Activated CD4-positive, alpha-beta T cell treated with anti-CD3 and anti-CD28 coated beads, Interleukin-2, Interleukin-6, amounts not matched to agents 100 ng/mL and 50 ng/mL, durations not matched to agents 16 hours and 8 hours (primary cell): ENCODE measurements at places on chromosomes 6 and 20.

- DNase-seq: no peak
Measured at GRCh38 chr6:167020206-167020605, 21.0 kb downstream of the CEP43 start.

- DNase-seq: no peak
Measured at GRCh38 chr6:131819572-131820124, 11.8 kb downstream of the ENPP1 start.

DNA sequence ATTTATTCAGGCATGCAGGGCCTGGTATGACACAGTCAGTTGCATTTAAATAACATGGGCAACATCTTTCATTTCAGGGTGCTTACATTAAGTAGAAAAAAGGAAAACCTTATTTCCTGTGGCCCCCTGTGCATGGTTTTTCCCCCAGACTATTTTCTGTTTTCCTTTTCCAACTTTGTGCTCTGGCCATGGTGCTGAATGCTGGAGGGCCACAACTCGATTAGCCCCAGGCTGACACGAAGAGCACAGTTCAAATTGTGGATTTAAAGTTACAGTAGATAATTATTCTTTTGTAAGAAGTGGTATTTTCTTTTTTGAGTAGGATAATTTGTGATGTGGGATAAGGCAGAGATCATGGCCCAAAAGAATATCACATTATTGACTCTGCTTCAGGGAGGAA lies 332.0 kb downstream of the HAO1 start:
- DNase-seq: no peak

DNA sequence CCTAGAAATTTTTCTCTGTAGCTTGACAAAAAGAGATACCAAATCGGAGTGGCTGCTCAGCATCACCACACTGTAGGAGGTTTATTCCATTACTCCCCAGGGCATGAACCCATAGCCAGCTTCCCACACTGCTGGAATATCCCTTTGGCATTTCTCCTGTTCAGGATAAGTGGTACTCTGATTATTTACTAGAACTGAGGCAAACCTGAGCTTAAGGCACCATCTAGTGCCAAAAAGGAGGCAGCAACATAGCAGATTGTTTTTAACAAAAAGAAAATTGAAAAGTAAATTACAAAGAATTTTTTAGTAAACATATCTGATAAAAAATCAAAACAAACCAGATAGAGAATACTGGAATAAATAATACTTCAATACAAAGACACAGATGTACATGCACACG lies 181.7 kb downstream of the WDR27 start:
- DNase-seq: no peak

DNA sequence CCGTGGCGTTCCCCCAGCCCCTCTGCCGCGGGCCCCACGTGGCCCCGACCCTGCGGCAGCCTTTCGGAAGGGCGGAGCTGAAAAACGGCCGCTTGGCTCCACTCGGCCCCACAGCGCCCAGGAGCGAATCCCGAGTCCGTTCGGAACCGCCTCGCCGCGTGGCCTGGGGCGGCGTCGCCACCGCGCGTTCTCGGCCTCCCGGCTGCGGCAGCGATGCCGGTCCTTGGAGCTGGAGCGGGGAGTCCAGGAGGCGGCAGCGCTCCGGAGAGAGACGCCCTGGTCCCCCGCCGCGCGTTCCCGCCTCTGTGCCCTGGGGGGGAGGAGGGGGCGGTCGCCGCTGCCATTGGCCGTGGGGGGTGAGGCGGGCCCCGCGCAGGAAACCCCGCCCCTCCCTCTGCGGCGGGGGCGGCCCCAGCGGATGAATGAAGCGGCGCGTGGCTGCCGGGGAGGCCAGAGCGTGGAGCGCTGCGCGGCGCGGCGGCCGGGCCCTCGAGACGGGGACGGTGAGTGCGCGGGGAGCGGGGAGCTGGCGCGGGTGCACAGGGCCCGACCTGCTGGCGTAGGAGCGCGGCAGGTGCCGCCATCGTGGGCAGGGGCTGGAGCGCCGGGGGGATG lies at the start of gene SLCO4A1:
Gene SLCO4A1, plus strand, starts transcription at position 453 of the 615 bp plus-strand sequence. CDS start 13,952 bp downstream, outside the sequence.
- DNase-seq: peak; percentile 94

DNA sequence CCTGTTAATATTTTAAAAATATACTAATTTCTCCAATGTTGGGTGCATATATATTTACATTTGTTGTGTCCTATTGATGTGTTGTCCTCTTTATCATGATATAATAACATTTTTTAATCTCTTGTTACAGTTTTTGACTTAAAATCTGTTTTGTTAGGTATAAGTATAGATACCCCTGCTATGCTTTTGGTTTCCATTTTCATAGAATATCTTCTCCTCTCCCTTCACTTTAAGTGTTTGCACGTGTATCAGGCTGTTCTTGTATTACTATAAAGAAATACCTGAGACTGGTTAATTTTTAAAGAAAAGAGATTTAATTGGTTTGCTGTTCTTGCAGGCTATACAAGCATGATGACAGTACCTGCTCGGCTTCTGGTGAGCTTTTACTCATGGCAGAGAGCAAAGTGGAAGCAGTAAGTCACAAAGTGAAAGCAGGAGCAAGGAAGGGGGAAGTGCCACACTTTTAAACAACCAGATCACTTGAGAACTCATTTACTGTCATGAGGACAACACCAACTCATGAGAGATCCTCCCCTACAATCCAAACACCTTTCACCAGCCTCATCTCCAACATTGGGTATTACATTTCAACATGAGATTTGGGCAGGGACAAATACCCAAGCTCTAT lies 340.5 kb upstream of the SYNCRIP start:
- no peak for DNase-seq

GRCh38 chr6:129096651-129097290 lies 213.8 kb downstream of the LAMA2 start:
- DNase-seq: no peak

- no peak for DNase-seq
Measured at GRCh38 chr20:58797371-58798338, 53.0 kb downstream of the GNAS-AS1 start.

DNA sequence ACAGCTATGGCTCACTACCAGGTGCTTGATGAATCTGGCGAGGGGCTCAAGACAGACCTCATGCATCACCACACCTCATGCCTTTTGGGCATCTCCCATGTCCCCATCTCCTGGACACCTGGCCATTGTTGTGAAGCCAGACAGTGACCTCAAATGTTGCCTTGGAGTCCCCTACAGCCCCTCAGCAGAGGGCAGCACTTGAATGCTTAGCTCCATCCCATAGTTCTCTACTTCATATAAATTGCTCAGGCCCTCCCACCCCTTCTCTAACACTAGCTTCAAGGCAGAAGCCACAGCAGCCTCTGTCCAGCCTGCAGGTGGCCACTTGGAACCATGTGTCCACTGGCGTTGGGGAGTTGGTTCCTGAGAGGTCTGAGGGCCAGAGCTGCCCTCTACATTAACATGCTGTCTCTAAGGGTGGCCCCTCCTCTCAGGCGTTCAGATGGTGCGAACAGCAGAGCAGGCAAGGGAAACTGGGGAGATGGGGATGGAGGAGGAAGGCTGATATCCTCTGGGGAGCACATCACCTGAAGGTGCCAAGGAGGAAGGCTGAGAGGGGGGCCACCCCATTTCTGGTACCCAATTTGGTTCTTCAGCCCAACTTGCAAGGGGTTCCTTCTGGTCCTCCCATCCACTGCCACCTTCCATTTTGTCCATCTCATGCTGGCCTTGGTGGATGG lies 31.3 kb downstream of the MOCS1 start:
- DNase-seq: no peak

DNA sequence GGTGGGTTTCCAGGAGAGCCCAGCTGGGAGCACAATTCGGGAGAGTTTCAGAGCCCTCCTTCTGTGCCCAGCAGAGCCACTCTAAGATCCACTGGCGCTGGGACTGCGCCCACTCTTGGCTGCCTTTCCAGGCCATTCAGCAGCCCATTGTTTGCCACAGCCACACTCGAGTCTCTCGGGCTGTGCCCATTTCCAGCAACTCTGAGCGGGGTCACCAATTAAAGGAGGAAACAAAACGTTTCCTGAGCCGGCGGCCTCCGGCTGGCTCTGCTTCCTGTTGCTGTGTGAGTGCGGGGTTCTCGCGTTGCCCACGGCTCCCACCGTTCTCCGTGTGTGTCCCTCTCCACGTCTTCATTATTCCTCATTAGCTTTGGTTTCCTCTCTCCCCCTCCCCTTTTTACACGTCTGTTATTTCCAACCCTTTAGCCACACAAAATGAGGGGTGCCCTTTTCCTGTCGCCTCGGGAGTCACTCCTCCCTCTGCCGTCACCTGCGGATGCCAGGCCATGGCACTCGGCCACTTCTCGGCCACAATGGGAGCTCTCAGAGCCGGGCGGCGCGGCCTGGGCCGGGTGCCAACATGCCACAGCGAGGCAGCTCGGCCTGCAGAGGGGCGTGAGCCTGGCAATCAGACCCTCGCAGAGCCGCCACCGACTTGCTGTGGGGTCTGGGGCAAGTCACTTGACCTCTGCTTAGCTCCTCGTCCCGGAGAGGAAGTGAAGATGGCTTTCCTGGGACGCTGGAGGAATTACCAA lies 94.3 kb upstream of the NKX2-2 start:
- DNase-seq: no peak
